ENCODE measurements at places on chromosomes 16 and 17.

DNA sequence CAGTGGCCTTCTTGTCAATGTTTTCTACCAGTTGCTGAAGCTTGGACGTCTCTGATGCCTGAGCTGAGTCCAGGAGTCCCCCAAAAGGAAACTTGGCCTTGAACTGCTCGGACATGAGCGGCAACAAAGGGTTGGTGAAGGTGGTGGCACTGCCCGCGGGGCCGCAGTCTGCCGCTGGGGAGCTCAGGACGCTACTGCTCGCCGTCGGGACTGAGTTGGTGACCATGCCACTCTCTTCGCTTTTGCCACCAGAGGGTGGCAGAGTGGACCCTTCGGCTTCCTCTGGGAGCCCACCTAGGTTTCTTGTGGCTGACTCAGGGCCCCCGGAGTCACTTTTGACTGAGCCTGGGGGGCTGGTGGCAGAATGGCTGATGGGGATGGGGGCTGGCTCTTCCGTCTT is 11.0 kb downstream of the SALL1 start:
- no peak for DNase-seq

DNA sequence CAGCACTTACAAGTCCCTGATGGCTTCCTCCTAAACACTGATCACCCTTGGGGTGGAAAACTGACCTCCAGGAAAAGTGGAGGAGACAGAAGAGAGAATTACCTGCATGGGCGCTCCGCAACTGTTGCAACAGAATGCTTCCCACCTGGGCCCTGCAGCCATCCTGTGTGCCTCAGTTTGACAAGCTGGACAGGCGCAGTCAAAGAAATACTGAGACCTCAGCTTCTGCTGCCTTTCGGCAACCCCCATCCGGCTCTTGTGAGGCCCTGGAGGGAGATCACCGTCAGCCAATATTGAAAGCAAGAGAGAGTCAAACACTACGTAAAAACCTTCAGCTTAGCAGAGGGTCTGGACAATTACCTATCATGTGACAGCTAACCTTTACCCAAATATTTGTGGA is 24.8 kb downstream of the SERPINF1 start:
- no peak for DNase-seq

GRCh38 chr16:19967561-19967960 is 82.9 kb upstream of the GPRC5B start:
- no peak for DNase-seq

GRCh38 chr17:57459286-57459915 is 203.1 kb downstream of the MSI2 start:
- DNase-seq: no peak

GRCh38 chr17:79852748-79853147 is 13.5 kb upstream of the CBX4 start:
- no peak for DNase-seq

GRCh38 chr17:78986048-78986648 is 6.4 kb upstream of the LGALS3BP start:
- no peak for DNase-seq

DNA sequence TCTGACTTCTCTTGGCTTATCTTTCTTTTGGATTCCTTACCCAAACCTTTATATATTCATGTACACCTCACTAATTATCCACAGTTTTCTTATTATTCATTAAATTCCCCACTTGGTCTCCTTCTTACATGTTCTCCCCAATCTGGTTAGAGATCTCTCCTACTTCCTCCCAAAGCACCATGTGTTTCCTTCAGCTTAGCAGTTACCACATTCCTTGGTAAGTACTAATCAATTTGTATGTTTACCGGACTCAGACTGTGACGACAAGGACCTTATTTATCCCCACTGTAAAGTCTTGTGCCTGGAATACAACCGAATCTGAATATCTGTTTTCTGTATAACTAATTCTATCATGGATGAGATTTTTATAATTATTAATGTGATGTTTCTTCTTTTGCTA is 389.5 kb downstream of the KCNJ2 start:
- DNase-seq: no peak

GRCh38 chr17:72409405-72410002 is 288.7 kb downstream of the SOX9 start:
- no peak for DNase-seq

- DNase-seq: no peak
These were observed 567 bp downstream of the UBB start for GRCh38 chr17:16381496-16381820.

- no peak for DNase-seq
These were observed 1.3 kb downstream of the ADGRG1 start for GRCh38 chr16:57629516-57630406.

- no peak for DNase-seq
These were observed 115.7 kb upstream of the PMFBP1 start for GRCh38 chr16:72287649-72288048.

- no peak for DNase-seq
These were observed 28.1 kb upstream of the MLYCD start for GRCh38 chr16:83870830-83871229.

DNA sequence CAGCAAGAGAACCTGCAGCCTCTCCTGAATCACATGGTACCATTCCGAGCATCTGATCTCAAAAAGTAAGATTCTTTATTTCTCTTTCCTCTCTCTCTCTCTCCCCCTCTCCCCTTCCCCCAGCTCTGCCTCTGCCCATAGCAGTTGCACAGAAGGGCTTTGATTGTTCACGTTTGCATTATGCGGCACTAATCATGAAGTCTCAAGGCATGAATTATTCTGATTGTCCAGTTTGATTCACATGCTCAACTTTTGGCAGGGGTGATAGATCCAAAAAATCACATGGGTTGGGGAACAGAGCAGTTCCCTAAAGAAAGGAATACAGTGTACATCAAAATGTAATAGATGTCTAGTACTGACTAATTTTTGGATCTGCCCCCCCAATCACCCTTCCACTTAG is 380.0 kb upstream of the SOX9 start:
- no peak for DNase-seq

DNA sequence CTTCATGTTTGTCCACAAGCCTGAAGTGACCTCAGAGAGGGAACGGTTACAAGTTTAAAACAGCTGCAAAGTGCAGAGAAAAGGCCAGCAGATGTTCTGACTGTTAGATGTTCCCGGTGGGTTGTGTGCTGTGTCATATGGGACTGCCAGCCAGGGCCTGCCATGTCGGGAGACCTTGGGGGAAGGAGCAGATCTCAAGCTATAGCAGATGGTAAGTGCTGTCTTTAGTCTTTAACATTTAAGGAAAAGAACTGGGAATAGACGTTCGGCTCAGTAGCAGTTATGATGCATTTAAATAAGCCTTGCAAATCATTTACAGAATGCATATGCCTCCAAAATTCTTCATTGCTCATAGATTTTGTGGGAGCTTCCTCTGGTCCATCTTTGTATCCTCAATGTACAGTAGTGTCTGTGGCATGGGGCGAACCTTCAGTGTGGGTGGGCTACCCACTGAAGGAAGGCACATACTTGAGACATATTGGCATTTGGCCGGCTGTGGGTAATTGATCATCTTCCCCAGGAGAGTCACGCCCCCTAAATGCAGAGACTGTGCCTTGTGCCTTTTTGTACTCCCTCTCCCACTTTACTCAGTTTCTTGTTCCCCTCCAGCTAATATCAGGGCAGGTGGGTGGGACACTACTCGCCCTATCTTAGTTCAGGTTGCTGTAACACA is 131.9 kb downstream of the NPIPB5 start:
- DNase-seq: no peak

- no peak for DNase-seq
These were observed 43.2 kb upstream of the TRAP1 start for GRCh38 chr16:3760518-3760917.

GRCh38 chr17:68343976-68344375 is 52.7 kb downstream of the ARSG start:
- no peak for DNase-seq

DNA sequence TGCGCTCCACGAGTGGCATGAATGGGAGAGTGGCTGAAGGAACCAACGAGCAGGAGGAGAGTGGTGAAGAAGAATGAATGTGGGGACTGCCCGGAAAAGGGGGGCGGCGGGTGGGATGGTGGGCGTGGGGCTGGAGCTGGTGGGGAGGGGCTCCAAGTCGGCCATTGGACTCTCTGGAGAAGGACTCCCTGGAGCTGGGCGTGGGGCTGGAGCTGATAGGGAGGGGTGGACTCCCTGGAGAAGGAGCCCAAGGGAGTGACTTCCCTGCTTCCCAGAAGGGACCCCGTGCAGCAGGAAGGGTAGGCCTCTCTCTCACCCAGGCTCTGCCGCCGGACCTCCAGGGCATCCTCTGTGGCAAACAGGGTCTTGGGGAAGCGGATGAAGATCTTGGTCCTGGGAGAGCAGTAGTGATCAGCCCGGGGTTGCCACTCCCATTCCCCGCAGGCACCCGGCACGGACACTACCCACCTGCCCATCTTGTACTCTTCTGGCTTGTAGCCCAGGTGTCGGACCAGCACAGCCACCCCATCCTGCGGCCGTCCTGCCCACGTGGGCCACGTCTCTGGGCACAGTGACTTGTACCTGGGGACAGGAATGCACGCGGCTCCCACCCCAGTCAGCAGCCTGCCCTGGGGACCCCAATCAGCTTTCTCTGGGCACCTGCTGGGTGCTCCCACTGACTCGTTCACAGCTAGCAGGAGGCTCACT is 14.9 kb upstream of the CRK start:
- DNase-seq: no peak

GRCh38 chr16:83220066-83220465 is 587.7 kb upstream of the HSBP1 start:
- DNase-seq: no peak

GRCh38 chr17:10633738-10634379 is 23.2 kb downstream of the MYH3 start:
- DNase-seq: no peak

DNA sequence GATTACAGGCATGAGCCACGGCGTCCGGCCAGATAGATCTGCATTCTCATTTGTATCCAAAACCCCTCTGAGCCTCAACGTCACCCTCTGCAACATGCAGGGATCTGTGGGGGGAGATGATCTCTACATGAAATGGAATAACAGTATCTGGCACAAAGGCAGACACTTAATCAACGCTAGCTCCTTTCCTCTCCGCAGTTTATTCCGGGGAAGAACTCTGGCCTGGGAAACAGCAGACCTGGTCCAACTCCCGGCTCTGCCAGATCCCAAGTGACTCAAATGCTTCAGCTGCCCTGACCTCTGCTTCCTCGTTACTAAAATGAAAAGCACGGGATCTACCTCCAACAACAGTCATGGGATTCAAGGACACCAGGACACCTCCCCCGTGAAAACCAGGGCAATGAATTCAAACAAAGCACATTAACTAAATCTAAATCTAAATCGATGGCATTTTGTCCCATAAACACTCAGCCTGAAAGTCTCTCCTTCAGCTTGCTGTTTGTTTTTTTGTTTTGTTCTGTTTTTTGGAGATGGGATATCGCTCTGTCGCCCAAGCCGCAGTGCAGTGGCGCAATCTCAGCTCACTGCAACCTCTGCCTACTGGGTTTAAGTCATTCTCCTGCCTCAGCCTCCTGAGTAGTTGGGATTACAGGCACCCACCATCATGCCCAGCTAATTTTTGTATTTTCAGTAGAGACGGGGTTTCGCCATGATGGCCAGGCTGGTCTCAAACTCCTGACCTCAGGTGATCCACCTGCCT is 78.2 kb downstream of the NXN start:
- DNase-seq: no peak

DNA sequence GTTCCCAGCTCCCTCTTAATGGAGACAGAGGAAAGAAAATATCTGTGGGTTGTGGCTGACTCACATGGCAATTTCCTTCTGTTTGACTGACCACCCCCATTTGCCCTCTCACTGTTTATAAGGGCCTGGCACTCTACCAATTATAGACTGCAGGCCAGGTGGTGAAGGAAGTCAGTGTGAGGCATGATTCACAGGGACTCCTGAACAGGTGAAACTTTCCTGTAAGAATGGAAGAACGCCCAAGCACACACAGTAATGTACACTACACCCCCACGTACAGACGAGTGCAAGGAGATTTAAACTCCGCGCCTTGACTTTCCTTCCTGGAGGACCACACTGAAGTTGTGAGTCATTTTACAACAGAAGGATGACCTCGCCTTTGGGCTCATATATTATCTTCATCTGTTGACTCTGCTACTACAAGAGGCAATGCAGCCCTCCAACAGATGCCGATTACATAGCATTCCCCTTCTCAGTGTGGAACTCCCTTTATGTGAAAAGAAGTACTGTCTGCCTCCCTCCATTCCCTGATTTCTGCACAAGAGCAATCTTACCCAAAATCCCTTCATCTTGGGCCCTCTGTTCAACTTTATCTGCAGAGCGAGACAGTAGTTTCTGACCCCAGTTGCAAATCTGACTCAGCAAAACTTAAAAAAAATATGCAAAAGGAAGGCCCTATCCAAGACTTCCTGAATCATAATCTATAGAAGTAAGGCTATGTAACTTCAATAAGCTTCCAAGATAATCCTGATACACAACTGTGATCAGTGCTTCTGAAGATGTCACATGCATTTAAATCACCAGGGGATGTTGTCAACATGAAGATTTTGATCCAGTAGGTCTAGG is 163.6 kb downstream of the SHISA6 start:
- DNase-seq: no peak

DNA sequence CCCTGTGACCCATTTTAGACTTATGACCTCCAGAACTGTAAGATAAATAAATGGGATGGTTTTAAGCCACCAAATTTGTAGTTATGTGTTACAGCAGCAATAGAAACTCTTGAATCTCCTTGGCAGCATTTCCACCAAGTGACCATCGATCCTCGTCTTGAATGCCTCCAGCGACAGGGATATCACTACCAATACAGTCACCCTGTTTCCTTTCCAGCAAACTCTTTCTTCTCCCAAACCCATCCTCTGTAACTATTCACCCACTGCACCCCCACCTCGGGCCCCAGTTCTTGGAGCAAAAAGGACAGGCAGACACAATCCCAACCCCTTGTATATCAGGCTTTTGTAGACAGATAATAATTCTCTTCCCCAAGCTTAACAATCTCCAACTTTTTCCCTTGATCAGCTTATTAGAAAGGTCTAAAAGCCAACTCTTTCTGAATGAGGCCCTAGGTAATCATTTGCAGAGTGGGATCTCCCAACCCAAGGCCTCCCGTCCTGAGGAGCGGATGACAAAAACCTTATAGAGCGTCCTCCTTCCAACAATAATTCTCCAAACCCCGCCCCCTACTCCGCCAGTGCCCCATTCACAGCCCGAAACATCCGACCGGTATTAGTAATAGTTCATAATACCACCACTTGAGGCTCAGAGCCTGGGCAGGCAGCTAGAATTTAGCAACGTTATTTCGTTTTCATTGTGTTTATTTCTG is 14.7 kb upstream of the PLLP start:
- no peak for DNase-seq

DNA sequence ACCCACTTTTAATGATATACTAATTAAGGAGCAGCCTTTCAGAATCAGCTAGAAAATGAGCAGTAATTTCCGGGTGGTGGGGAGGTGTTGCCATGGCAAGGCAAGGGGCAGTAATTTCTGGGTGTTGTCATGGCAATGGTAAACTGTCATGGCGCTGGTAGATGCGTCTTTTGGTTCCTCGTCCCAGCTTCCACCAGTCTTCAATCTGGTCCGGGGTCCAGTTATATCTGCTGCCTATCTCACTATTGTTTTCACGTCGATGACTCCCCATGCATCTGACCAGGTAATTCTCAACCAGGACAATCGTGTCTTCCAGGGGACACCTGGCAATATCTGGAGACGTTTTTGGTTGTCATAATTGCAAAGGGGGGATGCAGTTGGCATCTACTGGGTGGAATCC is 34.9 kb downstream of the TMEM114 start:
- DNase-seq: no peak
